Stimulated activated CD8-positive, alpha-beta memory T cell treated with anti-CD3 and anti-CD28 coated beads, Interleukin-4, amount 100 ng/mL, for 4 hours (primary cell): ENCODE measurements at places on chromosomes 13 and 19.

DNA sequence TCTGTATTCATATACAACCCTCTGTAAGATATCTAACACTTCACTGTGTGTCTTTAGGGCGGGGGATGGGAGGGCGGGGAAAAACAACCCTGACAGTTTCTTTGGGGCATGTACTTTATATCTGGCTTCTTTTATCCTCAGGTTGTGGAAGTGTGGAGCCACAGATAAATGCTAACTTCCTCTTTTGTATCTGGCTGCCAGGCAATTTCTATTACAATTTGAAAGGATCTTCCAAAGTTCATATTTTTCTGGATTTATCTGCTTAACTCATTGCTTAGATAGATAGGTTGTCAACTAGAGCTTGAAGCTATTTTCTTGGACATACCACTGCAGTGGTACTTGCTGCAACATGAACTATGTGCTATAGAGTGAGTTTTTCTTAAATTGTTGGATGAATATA is 393.0 kb downstream of the LMO7 start:
- no peak for DNase-seq

- no peak for DNase-seq
Observed at GRCh38 chr13:23776698-23777574, 112.3 kb downstream of the MIPEP start.

- DNase-seq = no peak
Observed at GRCh38 chr13:48334534-48335127, 31.1 kb downstream of the RB1 start.

GRCh38 chr13:110338441-110339101 is 31.5 kb downstream of the COL4A2 start:
- no peak for DNase-seq

DNA sequence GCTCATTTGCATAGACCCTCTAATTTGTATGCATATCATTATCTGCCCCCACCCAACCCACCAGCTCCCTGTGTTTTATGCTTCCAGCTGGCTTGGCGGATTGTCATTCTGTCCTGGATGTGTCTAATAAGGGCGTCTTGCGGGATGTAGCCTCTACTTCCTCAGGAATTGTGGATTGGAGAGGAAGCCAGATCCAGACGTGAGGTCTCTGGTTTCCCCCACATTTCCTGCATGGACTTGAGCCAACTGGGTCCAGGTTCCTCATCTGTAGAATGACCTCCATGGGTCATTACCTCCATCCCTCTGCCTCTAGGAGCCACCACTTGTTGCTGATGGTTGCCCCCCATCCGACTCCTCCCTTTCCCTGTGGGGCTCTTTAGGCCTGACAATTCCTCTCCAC is 7.3 kb downstream of the TNFSF14 start:
- DNase-seq = no peak

- DNase-seq = no peak
Observed at GRCh38 chr13:64675255-64675892, 2554.8 kb downstream of the PCDH9 start.

- no peak for DNase-seq
Observed at GRCh38 chr19:41940731-41941409, 12.6 kb upstream of the ERFL start.

GRCh38 chr19:6241680-6242377 is 37.9 kb downstream of the MLLT1 start:
- no peak for DNase-seq

DNA sequence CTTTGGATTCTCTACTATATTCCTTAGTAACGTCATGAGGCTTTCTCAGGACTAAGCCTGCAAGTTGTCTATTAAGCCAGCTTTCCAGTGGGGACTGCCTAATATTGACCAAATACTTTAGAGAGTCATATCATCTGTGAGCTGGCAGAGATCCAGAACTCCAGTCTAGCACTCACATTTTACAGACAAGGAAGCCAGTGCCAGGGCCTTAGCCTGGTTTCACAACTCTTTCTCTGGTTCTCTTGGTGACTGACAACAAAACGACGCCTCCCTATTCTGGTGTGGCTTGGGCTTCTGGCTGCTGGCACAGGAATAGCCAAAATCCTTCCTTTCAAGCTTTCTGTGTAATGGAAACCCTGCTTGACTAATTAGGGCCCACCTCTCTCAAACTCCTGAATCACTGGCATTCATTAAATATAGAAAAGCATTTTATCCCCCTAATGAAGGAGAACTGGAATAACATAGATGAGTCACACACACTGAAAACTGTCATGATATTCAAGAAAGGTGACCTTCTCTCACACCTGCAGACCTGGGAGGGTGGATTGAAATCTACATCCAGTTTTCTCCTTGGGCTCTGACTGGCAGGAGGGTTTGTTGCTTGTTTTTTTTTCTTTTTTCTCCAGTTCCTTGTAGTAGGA is 75.2 kb upstream of the UBL3 start:
- DNase-seq = no peak

- DNase-seq = no peak
Observed at GRCh38 chr19:28577233-28577632, 635.7 kb downstream of the UQCRFS1 start.

DNA sequence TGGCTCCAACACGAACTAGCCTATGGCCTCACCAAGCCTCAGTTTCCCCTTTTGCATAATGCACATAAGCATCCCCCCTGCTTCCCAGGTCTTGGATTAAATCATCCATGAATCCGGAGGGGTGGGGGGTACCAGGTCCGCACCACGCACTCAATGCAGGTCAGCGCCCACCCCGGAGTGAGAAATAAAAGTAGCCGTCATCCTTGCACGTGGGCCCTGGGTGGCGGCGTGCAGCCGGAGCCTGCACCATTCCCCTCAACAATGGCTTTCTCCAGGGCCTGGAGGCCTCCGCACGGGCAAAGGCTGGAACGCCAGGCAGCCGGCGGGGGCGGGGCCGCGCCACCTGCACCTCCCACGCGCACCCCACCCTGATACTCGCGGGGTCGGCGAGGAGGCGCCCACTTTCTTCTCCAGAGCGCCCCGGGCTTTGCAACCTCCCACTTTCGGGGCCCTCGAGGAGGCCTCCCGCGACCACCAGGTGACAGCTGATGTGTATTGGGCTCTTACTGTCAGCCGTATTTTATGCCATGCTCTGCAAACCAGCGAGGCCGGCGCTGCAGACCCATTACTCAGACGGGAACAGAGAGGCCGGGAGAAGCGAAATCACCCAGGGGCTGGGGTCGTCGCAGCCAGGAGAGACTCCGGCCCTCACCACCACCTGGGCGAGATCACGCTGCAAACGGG is 767 bp upstream of the GADD45B start:
- DNase-seq = no peak

- no peak for DNase-seq
Observed at GRCh38 chr13:83796364-83796763, 85.9 kb downstream of the SLITRK1 start.

DNA sequence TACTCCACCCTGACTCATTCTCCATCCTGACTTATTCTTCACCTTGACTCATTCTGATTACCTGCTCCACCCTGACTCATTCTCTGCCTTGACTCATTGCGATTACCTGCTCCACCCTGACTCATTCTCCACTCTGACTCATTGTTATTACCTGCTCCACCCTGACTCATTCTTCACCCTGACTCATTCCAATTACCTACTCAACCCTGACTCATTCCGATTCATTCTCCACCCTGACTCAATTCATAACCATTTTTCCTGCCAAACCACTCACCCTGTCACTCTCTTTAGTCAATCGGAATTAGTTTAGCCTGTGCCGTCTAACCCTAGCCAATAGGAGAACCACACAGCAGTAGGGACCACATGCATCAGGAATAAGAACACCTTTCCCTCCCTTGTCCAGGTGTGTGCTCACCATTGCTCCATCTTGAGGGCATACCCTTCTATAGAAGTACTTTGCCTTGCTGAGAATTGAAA is 1227.4 kb upstream of the PCDH20 start:
- no peak for DNase-seq

DNA sequence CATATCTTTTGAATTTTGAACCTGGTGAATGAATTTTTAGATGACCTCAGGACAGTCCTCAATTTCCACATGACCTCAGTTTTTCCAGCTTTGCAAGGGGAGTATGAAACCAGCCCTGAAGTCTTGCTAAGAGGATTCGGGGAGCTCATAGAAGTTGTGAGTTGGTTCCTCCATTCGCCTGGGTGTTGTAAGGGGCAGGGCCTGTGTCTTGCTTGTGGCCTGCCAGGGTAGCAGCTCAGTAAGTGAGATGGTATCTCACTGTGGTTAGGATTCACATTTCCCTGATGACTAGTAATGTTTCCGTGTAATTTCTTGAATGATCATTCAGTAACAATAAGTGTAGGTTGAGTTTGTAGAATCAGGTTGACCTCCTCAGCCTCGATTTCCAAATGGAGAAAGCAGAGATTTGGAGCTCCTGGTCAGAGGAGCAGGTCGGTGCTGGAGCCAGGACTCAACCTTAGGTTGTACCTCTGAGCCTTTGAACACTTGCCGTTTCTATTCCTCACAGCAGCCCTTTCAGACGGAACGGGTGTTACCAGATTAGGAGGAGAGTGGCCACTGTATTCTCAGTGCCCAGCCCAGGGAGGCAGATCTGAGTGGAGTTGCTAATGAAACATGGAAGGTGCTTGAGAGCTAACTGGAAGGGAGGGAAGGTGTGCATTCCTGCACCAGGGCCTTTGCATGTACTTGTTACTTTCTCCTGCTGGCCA is 14.6 kb downstream of the NACC1 start:
- peak; percentile 39 for DNase-seq

- no peak for DNase-seq
Observed at GRCh38 chr19:36041831-36042230, 9.2 kb upstream of the CLIP3 start.

- DNase-seq = peak; percentile 77
Observed at GRCh38 chr19:21568816-21569493, 63.6 kb downstream of the ZNF429 start.

DNA sequence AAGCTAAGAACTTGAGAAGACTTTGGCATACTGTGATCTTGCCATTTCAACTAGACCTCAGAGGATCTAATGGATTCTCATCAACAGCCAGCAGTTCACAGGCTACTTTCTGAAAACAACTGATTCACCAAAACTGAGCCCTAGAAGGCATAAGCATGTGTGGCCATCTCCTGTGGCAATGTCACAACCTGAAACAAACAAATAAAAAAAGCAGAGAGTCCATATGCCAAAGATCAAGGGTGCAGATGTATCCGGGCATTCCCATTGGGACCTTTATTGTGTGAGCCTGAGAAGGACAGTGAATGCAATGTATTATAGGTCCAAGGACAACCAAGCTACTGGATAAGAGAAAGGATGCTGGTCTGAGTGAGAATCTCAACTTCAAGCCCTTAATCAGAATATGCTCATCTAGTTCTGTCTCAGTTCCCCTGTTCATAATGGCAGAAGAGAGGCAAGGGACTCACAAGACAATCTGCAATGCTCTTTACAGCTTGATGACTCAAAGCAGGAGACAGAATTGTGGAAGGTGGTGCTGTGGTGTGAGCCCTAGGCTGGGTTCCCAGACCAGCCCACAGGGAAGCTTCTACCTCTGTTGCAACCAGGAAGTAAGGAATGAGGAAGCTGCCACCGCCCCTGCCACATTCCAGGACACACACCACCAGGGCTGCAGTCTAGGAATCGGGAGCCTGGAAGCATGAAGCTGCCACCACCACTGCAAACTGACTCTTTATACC is 133.7 kb downstream of the RAP2A start:
- DNase-seq = no peak

DNA sequence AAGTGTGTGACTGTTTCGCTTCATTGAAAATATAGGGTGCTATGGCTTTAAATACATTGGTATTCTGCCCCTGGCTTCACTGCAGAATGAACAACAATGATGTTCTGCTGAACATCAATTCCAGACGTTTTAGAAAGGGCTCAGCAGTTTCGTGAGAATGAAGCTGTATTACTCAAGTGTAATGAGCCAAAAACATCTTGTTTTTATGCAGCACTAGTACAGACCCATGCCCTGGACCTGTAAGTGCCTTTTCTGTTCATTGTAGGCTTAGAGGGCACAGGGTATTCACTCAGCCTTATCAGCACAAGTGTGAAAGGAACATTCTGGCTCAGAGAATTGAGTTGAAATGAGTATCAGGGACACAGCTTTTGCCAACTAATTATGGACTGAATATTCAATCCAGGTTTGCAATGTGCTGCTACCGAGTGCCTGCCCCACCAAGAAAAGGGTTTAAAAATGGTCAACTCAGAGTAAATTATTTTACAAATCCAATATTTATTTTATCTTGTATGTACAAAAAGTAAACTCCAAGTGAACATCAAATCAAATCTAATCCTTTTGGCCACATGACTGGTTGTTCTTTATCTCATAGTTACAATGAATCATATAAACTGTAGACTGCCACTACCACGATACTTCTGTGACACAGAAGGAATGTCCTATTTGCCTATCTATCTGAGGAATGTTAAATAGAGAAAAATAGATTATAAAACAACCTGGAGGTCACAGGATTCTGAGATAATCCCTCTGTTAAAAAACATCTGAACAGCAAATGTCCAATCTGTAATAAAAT is 362.8 kb downstream of the NALCN start:
- DNase-seq = no peak

DNA sequence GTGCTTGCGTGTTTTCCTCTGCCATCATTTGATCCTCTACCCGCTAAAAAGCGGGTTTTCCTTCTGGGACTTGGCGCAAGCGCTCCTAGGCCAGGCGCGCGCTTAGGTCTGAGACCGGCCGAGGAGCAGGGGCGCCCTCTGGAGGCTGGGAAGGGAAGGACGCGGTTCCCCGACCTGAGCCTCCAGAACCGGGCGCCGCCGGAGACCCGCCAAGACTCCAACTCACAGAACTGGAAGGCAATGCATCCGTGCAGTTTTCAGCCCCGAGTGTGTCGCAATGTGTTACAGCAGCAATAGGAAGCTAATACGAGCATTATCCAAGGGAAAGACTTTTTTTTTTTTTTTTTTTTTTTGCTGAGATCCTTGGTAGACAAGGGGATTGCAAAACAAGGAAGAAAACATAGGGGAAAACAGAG is 190.9 kb downstream of the COL4A1 start:
- DNase-seq = no peak

DNA sequence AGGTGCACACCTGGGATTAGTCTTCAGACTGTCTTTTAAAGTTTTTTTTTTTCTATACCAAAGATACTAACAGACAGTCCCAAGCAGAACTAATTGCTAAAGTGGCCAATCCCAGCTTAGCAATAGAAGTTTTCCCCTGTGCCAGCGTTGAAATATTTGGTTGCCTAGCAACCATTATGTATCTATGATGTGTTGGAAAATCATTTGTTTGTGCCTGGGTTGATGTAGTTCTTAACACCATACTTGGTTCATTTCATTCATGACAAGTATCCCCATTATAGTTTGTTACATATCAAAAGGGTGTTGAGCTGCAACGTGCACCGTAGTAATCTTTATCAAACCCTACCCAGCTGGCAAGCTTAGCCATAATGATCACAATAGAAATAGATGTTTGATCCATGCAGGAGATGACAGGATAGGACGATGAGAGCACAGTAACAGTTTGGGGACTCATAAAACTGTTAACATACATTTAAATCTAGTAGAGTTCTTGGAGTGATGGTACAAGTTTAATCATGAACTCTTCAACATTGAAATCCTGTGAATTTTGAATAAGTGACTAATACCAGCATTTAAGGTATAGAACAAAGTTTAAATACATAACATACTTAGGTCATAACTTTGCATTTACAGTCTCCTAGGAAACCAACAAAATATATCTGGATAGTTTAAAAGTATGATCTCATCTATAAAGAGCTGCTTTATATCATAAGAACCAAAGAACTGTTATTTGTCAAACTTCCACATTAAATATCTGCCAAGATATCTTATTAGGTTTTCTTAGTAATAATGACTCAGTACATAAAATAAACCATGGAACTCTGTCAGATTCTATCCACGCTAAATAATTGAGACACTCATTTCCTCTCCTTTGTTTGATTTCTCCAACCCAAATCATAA is 73.4 kb downstream of the MBNL2 start:
- no peak for DNase-seq

- peak; percentile 91 for DNase-seq
Observed at GRCh38 chr19:39397360-39398296, 6.5 kb downstream of the MED29 start.

- DNase-seq = no peak
Observed at GRCh38 chr19:13260883-13261653, 110.9 kb downstream of the IER2 start.
